BJ (cell line): ENCODE measurements at places on chromosomes 2 and 18. TPM values are rescaled to one million over a fixed set of nuclear protein-coding genes. Genes with fewer than 3 reads are reported as not detected.

GRCh38 chr2:30865892-30866681 lies 58.8 kb upstream of the CAPN13 start:
- no peak for DNase-seq

DNA sequence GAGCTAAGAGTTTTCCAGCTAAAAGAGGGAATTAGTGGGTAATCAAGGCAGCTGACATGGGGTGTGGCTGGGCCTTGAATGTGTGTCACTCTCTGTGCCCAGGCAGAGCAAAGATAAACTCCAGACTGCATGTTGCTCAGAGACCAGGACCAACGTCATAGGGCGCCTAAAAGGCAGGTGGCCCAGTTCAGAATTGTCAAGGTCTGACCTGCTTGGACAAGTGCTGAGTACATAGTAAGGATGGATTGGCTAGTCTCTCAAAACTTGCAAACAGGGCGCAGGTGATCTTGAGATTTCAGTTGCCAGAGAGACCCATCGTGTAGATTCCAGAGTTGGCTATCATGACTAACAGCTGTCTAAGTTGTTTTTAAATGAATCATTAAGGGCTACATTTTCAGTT lies 19.0 kb downstream of the CLUL1 start:
- no peak for DNase-seq

Gene SLC5A7
- not detected in 2 replicates for polyA plus RNA-seq

Gene TUBB8B
- polyA plus RNA-seq: 0.10 TPM in 1 of 2 replicates, not detected in the other

Gene PTPRM
- 149 TPM in 2 replicates for polyA plus RNA-seq
